ENCODE measurements at places on chromosomes 7 and 10.
A peak's percentile ranks its signal among the peaks of the same experiment; 100 is the strongest.

DNA sequence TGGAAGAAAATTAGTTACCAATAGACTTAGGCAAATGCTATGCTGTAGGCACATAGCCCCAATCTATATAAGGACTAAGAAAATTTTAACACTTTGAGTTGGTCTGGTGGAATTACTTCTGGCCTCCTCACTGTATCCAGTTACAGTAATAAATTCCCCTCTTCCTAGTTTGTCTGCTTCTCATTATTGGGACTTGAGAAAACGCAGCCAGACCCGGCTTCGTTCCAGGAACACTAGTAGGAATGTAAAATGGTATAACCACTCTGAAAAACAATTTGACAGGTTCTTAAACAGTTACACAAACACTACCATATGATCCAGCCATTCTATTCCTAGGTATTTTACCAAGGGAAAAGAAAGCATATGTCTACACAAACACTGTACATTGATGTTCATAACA is 150.2 kb downstream of the VPS50 start:
- DNase-seq = no peak

- DNase-seq = no peak
Observed at GRCh38 chr7:18257711-18258110, 230.1 kb upstream of the PRPS1L1 start.

GRCh38 chr7:99465421-99465768 is 572 bp downstream of the ATP5MF start:
- no peak for DNase-seq

DNA sequence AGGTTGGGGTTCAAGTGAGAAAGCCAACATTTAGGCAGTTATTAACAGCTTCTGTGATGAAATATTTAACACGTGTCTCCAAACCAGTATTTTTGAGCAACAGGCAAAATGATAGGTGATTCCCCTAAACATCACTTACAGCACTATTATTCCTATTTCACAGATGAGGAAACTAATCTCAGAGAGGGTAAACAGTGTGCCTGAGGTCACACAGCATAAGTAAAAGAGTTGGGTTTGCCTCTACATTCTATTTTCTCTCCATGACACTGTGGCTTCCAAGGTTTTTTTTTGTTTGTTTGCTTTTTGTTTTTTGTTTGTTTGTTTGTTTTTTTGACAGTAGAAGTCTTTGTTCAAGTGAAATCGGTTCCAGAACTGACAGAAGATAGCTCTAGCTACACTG is 43.2 kb upstream of the PDCD4 start:
- no peak for DNase-seq

- no peak for DNase-seq
Observed at GRCh38 chr7:63521-64021, 128.8 kb upstream of the FAM20C start.

- DNase-seq = no peak
Observed at GRCh38 chr10:121078036-121078435, 226.9 kb downstream of the WDR11 start.

DNA sequence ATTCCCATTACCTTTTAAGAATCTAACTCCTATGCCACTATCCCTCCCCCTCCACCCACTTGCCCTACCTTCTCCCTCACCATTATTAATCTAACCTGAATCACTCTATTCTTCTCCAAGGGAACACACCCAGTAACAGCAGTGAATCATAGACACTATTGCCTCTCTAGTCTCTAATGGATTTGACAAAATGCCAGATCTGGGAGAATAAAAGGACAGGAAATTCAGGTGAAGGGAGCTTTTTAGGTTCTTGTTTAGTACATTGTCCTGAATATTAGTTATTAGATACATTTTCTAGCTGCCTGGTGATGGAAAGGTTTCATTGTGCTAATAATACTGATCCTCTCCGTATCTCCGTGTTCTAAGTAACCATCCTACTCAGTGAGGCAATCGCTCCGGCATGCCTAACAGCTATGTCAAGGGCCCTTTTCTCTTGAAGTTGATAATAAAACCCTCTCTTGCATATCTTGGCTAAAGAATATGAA is 4.1 kb upstream of the SFR1 start:
- no peak for DNase-seq

GRCh38 chr10:68559841-68560185 is 324 bp upstream of the TET1 start:
- DNase-seq = no peak

- DNase-seq = no peak
Observed at GRCh38 chr7:102425639-102426267, 7.6 kb upstream of the ORAI2 start.

DNA sequence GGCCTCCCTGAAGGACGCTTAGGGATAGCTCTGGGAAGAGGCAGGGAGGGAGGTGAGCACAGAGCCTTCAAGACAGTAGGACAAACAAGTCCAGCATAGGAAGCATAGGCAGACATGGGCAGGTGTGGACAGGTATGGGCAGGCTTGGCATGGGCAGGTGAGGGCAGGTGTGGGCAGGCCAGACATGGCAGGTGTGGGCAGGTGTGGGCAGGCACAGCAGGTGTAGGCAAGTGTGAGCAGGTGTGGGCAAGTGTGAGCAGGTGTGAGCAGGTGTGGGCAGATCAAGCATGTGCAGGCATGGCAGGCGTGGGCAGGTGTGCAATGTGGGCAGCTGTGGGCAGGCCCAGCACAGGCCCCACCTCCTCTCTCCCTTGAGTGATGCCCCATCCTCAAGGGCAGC is 148.8 kb upstream of the ZMIZ1 start:
- DNase-seq = no peak

DNA sequence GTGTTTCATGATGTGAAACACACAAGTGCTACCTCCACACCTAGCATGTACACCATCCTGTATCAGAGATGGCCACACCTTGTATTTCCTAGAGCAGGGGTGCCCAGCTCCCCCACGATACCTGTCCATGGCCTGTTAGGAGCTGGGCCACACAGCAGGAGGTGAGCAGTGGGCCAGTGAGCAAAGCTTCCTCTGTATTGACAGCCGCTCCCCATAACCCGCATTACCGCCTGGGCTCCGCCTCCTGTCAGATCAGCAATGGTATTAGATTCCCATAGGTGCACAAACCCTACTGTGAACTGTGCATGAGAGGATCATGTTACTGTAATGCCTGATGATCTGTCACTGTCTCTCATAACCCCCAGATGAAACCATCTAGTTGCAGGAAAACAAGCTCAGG is 145.6 kb upstream of the RNF32 start:
- no peak for DNase-seq

DNA sequence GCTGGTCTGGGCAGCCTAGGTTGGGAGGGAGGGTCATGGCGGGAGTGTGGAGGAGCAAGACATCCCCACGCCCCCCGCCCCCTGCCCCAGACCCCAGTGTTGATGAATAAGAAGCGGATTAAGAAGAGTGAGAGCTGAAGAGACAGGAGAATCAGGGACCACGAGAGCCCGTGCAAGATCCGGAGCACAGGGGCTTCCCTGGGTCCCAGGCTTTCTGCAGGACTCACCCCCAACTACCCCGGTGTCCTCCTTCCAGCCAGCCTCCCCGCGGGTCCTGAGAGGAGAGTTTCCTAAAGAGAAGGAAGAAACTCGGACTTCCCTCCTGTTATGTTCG is 20.1 kb downstream of the GHRHR start:
- DNase-seq = no peak

- no peak for DNase-seq
Observed at GRCh38 chr7:100654908-100655831, 1.1 kb downstream of the ACTL6B start.

DNA sequence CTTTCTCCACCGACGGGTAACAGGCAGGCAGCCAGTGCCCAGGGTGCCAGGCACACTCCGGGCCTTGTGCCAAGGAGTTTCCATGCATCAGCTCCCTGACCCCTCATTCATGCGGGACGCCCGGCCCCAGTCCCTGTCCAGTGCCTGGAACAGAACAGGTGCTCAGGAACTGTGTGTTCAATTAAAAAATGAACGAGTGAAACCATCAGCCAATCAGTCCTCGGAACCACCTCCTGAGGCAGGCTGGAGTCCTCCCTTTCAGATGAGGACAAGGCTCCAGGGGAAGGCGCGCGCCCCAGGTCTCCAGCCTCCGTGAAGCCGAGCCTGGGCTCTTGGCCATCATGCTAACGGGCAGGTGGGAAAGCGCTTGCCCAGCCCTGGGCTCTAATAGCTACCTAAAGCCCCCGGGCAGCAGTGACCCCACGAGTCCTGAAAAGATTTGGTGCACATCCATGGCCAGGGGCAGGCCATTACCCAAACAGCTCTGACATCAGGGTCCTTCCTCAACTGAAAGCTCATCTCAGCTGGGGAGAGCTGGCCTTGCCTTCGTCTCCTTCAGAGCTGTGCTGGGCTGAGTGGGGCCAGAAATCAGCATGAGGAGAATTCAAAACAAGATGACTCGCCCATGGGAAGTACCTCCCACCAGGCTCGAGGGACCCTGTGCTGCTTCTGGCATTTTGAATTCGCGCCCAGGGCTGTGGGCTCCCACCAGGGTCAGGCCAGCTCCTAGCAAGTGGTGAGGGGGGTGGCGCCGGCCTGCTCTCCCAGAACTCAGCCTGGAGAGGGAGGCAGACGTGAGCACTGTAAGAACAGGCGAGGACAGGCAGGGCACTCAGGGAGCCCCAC is 200.5 kb downstream of the MAD1L1 start:
- DNase-seq = no peak

- no peak for DNase-seq
Observed at GRCh38 chr10:126640401-126640800, 30.1 kb downstream of the C10orf90 start.

- no peak for DNase-seq
Observed at GRCh38 chr10:48701139-48701901, 16.6 kb downstream of the WDFY4 start.

- peak; percentile 66 for DNase-seq
Observed at GRCh38 chr10:11270135-11270857, 252.6 kb downstream of the CELF2 start.

- DNase-seq = no peak
Observed at GRCh38 chr7:149286811-149287400, 24.9 kb downstream of the ZNF783 start.

DNA sequence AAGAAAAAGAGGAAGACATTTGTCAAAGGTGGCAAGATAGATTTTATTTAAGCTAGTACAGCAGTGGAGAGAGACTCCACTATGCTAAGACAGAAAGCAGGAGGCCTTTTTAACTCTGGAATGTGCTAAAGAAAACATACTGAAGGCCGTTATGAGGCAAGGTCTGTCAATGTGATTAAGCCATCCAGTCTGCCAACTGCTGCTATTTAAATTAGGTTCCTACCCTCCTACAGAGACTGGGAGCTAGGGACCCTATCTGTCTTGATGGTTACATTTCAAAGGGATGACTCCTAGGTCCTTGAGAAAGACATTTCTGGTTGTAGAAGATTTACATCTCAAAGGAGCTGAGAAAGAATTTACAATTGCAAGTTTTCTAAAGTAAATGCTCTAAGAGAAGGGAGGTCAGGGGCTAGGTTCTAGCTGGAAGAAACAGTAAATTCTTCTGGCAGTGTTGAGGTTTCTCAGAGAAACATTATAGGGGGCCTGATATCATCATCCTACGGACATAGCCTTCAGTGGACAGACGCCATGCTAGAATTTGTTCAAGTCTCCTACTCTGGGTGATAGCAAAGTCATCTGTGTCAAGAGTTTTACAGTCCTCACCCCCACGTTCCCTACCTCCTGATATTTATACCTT is 211.6 kb downstream of the PHF14 start:
- no peak for DNase-seq

- DNase-seq = no peak
Observed at GRCh38 chr10:130927157-130927556, 384.4 kb downstream of the TCERG1L start.

GRCh38 chr10:100008142-100008522 is 1.6 kb downstream of the DNMBP start:
- DNase-seq = no peak

- DNase-seq = no peak
Observed at GRCh38 chr10:50325449-50326171, 74.3 kb upstream of the ASAH2 start.

DNA sequence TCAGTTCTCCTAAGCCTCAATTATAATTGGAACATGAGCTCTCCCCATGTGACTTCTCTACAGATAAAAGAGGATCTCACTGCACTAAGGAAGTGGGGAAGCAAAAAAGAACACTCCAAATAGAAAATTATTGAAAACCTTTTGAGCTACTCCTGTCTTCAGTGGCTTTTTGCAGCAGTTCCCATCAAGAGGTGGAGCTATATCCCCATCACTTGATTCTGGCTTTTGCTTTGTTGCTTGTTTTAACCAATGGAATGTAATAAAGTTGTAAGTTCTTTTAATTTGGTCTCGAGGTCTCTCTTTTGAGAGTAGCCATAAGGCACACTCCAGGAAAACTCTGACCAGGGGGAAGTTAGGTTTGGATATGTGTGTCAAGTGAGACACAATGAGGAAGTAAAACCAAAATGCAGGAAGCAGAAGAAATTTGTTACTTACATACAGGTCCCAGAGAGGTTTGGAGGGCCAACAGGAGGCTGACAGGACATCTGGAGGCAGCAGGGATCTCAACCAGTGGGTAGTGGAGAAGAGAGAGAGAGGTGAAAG is 569.4 kb downstream of the HTR7 start:
- DNase-seq = peak; percentile 48

- peak; percentile 15 for DNase-seq
Observed at GRCh38 chr7:125020801-125021200, 91.2 kb upstream of the POT1 start.

GRCh38 chr7:135929249-135929648 is 47.9 kb downstream of the MTPN start:
- DNase-seq = no peak

GRCh38 chr10:44888886-44889285 is 22.3 kb upstream of the TMEM72 start:
- no peak for DNase-seq

DNA sequence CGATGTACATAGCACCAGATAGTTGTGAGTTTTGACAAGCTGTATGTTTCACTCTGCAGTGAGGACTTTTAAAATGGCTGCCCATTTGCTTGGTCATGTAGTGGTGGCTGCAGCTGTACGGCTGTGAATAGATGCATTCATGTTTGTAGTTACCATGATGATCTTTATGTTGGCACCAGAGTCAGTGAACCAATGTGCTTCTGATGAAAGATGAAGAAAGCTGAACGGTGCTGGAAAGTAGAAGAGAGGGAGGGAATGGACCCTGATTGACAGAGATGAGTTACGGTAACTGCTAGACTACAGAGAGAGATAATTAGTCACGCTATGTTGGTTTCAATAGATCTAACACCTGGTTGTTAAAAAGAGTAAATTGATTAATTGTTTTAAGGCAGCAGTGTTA is 256.8 kb downstream of the CELF2 start:
- no peak for DNase-seq

- no peak for DNase-seq
Observed at GRCh38 chr7:149881328-149882247, 7.8 kb downstream of the ATP6V0E2 start.

Measured in spinal cord (tissue), 10 donors.